ENCODE measurements at places on chromosomes 13 and 19.

DNA sequence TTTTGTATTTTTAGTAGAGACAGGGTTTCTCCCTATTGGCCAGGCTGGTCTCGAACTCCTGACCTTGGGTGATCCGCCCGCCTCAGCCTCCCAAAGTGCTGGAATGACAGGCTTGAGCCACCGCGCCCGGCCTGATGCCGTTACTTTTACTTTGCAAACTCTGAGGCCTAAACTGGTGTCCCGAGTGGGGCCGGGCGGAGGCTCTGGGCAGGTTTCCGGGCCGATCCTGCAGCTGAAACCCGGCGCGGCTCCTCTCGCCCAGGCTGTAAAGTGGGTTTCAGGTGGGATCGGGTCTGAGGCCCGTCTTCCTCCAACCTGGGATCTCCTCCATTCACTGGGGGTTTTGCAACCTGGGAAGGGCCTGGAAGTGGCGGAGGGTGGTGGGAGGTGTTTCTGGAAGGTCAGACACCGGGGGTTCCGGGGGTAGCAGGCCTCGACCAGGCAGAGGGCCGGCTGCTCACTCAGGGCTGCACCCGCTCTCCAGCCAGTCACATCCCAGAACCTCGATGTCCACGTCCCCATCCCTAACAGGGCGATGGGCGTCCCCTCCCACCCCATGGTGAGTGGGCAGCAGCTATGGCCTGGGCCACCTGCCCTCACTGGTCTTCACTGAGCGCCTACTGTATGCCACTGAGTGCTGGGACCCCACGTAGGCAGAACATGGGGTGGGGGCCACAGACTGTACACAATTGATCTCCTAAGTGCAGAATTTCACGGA lies 21.3 kb upstream of the WDR18 start:
- no peak for DNase-seq

- DNase-seq, result no peak
Observed at GRCh38 chr13:104491916-104492315, 1425.7 kb upstream of the SLC10A2 start.

DNA sequence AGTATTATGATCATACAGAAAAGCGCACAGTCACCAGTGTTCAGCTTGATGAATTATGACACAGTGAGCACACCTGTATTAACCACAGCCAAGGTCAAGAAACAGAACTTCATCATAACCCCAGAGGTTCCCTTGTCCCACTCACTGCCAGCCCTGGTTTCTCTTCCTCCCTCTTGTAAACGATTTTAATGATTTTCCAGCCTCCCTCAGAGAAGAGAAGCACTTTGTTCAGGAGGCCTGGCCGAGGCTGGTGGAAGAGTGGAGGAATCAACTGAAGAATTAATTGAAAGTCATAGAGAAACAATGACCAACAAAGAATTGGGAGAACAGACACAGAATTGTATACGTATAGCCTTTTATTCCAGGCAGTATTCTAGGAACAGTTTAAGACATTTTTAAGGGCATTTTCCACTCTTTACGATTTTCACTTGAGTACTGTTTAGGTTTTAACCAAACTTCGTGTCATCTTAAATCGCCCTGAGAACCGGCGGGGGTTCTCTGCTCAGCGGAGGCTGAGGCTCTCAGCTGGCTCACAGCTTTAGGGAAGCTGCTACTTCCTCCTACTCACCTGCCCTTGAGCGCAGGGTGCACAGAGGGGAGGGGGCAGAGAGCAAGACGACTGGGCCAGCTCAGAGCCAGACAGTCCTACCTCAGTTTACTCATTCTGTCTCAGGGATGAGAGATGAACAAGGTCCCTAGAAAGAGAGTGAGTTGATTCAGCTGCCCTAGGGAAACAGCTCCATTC lies 108.6 kb downstream of the AKAP11 start:
- DNase-seq, result no peak

DNA sequence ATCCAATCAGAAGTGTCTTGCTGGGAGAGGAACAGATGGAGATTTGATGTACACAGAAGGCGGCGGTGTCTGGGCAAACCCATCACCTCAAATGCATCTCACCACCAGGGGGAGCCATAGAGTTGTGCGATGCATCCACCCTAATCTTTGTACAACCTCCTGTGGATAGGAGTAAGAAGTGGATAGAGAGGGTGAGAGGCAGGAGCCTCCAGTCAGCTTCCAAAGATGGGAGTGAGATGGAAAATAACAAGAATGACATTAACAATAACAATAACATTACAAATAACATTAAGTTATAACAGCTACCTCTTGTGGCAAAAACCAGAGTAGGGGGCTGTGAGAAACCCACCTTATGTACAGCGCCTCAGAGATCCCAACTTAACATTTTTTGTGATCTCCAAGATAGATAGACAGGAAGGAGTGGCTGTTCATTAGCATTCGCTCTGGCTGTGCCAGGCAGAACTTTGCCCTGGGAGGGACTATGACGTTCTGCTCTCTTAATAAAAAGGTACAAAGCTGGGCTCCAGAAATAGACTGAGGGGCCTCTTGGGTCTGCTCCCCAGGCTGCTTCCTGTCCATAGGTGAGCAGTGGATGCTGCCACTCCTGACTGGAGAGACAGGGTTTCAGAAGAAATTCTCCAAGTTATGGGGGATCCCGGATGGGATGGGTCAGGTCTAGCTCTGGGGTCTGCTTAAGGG lies 5.2 kb upstream of the CEACAM18 start:
- DNase-seq, result peak; percentile 76

DNA sequence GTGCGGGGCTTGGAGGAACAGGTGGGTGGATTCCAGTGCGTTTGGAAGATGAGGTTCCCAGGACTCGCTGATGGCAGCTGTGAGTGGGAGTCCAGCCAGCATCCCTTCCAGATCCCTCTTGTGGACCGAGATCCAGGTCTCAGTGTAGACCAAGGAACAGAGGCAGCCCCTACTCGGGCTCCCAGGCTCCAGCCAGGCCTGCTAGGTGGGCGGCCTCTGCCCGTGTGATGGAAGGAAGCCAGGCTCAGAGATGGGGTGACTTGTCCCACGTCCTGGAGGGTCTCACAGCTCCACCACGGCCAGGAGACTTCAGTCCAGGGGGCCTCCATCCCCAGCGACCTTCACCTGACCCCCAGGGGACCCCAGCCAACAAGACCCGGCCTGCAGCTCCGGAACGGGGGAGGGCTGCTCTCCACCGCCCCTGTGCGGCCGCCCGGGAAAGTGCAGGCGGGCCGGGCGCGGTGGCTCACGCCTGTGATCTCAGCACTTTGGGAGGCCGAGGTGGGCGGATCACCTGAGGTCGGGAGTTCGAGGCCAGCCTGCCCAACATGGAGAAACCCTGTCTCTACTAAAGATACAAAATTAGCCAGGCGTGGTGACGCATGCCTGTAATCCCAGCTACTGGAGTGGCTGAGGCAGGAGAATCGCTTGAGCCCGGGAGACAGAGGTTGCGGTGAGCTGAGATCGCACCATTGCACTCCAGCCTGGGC lies 729 bp upstream of the MADCAM1 start:
- DNase-seq, result no peak

DNA sequence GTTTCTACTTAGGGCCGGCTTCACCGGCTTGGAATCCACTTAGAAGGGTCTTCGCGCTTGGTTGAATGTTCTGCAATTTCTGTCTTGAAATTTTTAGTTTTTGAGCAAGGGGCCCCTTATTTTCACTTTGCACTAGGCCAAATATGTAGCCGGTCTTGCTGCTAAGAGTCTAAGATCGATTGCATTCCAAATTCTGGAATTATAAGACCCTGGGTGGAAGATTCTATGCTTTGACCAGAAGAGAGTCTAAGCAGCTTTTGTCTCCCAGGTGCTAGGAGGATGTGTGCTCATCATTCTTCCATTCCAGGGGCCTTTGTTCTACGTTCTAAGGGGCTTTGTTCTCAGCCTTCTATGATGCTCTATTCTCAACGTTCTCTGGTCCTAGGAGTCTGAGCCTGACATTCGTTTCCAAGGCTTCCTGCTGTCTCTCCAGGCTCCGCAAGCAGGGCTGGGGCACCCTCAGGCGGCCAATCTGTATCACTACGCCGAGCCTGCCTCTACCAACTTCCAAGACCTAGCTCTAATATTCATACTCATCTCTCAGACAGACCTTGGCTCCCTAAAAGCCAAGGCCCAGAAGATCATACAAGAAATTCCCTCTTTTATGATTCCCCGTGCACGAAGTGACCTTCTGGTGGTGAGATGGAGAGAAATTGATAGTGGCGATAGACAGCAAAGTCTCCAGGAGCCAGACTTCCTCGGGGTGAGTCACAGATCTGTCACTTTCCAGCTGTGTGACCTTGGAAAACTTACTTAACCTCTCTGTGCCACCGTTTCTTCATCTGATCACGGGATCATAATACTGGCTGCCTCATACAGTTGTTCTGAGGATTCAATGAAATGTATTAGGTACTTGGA lies 982 bp upstream of the DACT3 start:
- DNase-seq, result peak; percentile 50

- no peak for DNase-seq
Observed at GRCh38 chr19:56727677-56728076, 56.1 kb upstream of the ZNF835 start.

DNA sequence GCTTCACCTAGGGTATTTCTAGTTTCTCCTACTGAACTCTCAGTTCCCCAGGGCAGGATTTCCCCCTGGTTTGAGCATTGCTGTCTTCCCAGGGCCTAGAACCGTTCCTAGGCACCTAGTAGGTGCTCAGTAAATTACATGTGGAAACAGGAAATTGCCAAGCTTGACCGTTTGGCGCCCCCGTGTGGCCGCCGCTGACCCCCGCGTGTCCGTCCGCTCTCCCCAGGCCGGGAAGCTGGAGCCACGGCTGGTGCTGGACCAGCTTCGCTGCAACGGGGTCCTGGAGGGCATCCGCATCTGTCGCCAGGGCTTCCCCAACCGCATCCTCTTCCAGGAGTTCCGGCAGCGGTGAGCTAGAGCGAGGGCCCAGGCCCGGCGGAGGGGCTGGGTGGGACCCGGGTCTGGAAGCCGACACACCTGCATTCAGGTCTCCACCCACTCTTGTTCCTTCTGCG lies 55.5 kb downstream of the MYH14 start:
- DNase-seq, result no peak

- DNase-seq, result no peak
Observed at GRCh38 chr19:2358548-2359173, 1.4 kb upstream of the TMPRSS9 start.

GRCh38 chr13:24606486-24607170 lies 73.6 kb upstream of the ATP12A start:
- DNase-seq, result no peak

DNA sequence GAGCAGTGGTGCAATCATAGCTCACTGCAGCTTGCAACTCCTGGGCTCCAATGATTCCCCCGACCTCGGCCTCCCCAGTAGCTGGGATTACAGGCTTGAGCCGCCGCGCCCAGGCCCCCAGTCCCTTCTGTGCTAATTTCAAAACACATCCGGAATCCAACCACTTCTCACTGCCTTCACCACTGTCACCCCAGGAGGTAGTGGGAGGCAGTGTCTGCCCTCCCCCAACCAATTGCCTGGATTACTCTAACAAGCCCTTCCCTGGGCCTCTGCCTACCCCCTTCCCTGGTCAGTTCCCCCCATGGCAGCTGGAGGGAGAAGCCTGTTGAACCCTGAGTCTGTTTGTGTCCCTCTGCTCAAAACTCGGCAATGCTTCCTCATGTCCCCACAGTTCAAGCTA lies 2.3 kb downstream of the PRAM1 start:
- DNase-seq, result no peak

GRCh38 chr13:59621773-59622172 lies 542.0 kb downstream of the DIAPH3 start:
- no peak for DNase-seq

GRCh38 chr13:99800011-99800410 lies 171.6 kb downstream of the ZIC5 start:
- no peak for DNase-seq

DNA sequence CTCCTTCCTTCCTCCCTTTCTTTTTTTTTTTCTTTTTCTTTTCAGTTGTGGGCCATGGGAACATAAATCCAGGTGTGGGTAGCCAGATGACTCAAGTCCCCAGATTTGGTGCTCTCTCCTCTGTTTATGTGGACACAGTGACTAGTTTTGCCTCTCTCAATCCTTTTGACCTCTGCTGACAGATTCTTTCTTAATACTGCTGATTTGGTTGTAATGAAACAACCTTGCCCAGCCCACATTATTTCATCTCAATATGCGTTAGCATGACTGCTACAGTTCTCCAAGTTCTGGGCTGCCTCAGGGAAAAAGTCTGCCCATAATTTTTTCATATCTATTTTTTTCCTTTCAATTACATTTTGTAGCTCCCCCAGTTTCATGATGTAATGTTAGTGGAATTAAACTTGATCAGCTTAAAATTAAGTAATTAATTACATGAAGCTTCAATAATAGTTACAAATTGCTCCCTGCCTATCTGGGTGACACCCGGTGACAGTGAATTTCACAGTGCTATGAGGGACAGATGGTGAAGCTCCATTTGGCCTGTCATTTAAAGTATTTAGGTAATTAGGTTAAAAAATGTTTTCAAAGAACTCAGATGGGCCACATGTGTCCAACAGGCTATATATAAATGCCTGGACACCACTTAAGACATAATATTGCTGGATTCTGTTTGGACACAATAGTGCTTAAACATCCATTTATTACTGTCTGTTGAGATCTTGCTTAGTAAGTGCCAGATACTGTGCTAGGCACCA lies 118.8 kb upstream of the FRY start:
- DNase-seq, result no peak

DNA sequence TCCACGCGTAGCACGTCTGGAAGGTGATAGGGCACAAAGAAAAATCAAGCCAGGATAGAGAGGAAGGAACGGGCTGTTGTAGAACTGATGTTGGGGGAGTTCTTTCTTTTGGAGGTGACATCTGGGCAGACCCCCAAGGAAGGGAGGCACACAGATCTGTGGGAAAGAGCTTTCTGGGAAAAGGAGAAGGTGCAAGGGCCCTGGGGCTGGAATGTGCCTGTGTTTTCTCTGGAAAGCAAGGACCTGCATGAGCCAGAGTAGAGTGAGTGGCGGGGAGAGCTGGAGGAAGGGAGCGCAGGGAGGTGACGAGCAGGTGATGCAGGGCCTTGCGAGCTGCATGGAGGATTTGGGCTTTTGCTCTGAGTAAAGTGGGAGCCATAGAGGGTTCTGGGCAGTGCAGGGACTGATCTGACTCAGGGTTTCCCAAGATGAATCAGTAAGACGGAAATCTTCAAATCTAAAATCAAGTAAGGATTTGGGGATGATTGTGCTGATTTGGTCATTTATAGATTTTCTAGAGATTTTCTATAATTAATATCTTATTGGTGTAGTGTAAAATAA lies 30.8 kb downstream of the SMARCA4 start:
- no peak for DNase-seq

DNA sequence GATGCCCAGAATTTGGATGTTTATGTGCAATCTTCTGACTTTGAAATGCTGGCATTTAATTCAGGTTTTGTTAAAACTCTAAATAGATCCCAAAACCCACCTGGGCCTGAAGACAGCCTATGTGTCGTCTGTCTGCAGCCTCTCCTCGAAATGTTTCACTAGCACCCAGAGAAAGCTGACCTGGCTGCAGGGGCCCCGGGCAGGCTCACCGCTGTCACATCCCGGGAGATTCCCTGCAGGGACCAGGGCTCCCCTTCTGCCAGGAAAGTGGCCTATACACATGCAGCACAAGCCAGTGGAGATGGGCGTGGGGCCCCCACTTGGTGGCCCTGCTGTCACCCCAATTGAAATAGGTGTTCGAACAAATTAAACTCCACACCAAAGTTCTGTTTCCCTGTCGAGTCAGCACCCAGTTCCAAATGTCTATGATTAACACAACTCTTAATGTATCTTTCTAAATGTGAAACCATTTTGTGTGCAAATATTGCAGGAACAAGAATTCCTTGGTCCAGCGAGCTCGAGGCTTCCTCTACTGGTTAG lies 145.8 kb upstream of the ZNF507 start:
- no peak for DNase-seq

- DNase-seq, result no peak
Observed at GRCh38 chr13:32453981-32454380, 26.1 kb upstream of the N4BP2L1 start.

- peak; percentile 68 for DNase-seq
Observed at GRCh38 chr19:38769635-38770211, 3.6 kb downstream of the LGALS7 start.

GRCh38 chr13:30346153-30346788 lies 38.9 kb upstream of the KATNAL1 start:
- no peak for DNase-seq
